ENCODE measurements at places on chromosomes 11 and 22.

- no peak for DNase-seq
Observed at GRCh38 chr11:69102732-69103615, 52.8 kb upstream of the SMIM38 start.

GRCh38 chr11:73233692-73234470 is 15.8 kb downstream of the P2RY2 start:
- DNase-seq, result no peak

DNA sequence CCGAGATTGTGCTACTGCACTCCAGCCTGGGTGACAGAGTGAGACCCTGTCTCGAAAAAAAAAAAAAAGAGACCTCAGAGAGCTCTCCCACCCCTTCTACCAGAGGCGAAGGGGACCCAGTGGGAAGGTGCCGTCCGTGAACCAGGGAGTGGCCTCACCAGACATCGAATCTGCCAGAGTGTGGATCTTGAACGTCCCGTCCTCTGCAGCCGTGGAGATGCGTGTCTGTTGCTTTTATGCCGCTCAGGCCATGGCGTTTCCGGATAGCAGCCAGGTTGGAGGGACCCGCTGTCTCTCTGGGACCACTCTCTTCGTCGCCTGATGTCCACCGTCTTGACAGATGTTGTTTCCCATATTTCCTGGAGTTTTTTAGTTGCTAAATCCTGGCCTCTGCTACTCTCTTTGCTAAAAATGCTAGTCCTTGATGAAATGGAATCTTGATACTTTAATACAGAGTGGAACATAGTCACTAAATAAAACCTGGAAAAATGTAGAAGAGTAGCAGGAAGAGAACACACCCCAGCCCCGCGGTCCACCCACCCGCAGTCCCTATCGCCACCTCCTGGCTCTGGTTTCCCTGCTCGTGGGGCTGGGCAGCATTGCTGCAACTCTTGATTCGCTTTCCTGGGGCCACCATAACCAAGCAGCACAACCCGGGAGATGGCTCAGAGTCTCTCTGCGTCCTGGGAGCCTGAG is 12.0 kb upstream of the MUC6 start:
- peak; percentile 35 for DNase-seq

- peak; percentile 38 for DNase-seq
Observed at GRCh38 chr11:46674463-46675287, 25.7 kb downstream of the ARHGAP1 start.

DNA sequence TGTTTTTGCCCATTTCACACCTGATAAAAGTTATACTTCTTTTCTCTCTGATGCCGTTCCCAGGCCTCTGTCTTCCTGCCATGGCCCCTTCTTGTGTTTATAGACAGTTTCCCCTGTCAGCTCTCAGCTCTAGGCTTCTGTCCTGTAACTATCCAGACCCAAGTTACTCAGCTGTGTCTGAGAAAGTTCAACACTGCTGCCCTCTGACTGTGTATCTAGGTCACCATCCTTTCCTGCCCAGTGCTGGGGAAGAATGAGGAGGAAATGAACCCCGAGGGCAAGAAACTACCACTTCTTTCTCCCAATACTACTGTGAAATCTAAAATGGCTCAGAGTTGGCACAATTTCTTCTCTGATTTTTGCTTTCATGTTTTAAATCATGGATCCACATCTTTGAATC is 29.6 kb downstream of the SNX19 start:
- DNase-seq, result no peak

Measured in tibial artery (tissue), 4 donors.